ENCODE measurements at places on chromosomes 12 and 14.

GRCh38 chr12:96078231-96079135 is 43.1 kb upstream of the LTA4H start:
- DNase-seq = no peak

DNA sequence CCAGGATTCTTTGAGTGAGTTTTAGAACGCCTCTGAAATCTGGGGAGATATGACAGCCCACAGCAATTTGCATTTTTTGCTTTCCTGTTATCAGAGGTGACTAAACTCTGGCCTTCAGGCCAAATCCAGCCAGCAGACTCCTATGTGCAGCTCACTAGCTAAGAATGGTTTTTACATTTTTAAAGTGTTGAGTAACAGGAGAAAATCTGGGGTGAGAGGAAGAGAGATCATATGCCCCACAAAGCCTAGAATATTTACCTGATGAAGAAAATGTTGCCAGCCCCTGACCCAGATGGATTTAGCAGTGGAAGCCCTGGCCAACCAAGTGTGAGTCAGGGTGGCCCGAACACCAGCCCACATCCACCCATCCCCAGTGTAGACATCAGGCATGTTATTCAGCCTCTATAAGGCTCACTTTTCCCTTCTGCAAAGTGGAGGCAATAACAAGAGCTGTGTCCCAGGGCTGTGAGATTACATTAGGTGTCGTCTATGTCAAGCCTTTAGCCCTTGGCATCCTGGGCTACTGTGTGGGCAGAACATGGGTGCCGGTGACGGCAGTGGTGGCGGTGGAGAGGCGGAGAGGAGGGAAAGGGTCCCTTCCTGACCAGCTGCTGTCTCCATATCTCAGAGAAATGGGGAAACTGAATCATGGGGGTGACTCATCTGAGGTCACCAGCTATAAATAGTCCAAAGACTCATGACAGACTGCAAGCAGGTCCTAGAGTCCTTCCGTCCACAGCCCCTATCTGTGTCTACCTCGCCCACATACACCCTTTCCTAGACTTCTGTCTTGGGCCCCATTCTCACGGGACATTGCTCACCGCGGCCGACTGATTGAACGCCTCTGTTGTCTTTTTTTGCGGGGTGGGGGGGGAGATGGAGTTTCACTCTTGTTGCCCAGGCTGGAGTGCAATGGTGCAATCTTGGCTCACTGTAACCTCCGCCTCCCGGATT is 32.6 kb upstream of the CD9 start:
- peak; percentile 50 for DNase-seq

GRCh38 chr12:23424685-23425084 is 524.8 kb downstream of the SOX5 start:
- no peak for DNase-seq

- DNase-seq = no peak
Measured at GRCh38 chr12:64097366-64098105, 124.6 kb downstream of the KICS2 start.

- peak; percentile 25 for DNase-seq
Measured at GRCh38 chr14:53306267-53306721, 153.2 kb upstream of the DDHD1 start.

GRCh38 chr14:103641161-103641560 is 12.2 kb downstream of the KLC1 start:
- no peak for DNase-seq

- no peak for DNase-seq
Measured at GRCh38 chr12:108858311-108859074, 1.1 kb upstream of the SSH1 start.

- no peak for DNase-seq
Measured at GRCh38 chr12:100798286-100799160, 3.9 kb downstream of the ANO4 start.

DNA sequence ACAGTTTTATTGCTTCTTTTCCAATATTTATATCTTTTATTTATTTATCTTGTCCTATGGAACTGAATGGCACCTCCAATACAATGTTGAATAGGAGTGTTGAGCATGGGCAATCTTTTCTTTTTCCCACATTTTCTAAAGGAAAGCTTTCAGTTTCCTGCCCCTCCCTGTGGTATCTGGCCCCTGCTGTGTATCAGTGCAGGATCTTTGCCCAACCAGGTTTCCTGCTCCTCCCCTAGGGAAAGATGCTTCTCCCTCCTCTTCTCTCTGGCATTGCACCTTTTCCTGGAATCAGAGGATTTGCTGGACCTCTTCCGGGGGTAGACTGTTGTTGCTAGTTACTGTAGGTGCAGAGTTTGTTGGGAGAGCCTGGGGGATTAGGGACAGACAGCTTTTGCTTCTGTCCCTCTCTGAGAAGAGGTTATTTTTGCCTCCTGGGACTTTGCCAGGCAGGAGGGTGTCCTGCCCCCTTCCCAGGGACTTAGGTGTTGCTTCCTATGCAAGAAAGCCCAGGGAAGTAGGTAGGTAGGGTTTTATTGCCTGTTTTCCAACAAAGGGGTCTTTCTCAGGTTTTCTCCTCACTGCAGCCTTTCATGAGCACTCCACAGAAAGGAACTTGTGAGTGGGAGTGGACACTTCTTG is 67.6 kb downstream of the POLR3B start:
- no peak for DNase-seq

DNA sequence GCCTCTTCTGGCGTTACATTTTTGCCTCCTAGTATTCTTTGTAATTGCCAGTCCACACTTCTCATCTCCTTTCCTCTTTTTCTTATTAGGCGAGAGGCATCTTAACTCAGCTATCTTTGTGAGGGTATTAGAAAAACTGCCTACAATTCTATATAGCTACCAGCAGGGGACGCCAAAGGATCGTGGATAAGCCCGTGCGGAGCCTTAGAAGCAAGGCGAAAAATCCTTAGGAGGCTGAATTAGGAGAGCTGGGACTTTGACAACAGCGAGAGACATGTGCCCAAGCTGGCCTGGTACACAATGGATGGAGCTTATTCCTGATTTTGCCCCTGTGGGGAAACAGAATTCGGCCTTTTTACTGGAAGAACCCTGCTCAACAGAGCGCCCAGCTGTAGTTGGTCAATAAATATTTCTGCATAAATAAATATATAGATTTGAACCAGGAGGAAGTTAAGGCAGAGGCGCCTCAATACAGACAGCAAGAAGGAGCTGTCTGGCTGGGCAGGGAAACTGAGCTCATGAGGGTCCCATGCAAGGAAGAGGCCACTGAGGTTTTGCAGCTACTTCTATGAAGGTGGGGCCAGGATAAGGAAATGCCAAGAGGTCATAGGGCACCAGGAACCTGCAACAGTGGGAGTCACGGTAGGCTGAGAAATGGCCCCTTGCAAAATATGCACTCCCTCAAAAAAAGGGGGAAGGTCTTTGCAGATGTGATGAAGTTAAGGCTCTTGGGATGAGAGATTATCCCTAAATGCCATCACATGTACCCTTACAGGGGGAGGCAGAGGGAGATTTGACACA is 14.6 kb upstream of the RBM19 start:
- no peak for DNase-seq

- DNase-seq = peak; percentile 22
Measured at GRCh38 chr14:73712540-73713180, 1.5 kb downstream of the PNMA1 start.

- no peak for DNase-seq
Measured at GRCh38 chr14:88078525-88078924, 73.6 kb downstream of the GPR65 start.

DNA sequence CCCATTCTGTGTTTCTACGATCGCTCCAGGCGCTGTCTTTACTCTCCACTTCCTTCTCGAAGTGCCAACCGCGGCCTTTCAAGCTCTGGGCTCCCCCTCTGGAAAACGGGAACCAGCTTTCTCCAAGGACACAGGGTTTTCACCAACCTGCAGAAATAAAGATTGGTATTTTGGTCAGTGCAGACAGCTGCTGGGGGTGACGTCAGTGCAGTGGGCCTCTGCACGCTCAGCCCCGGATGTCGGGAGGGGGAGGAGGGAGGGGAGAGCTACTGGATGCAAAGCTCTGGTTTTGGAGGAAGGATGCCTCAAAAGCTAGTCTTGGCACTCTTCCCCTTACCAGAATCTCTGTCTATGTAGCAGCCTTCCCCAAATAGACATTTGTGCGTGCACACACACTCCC is 19.9 kb downstream of the HRK start:
- DNase-seq = no peak

GRCh38 chr12:103779410-103780092 is 61.5 kb downstream of the NT5DC3 start:
- DNase-seq = no peak

DNA sequence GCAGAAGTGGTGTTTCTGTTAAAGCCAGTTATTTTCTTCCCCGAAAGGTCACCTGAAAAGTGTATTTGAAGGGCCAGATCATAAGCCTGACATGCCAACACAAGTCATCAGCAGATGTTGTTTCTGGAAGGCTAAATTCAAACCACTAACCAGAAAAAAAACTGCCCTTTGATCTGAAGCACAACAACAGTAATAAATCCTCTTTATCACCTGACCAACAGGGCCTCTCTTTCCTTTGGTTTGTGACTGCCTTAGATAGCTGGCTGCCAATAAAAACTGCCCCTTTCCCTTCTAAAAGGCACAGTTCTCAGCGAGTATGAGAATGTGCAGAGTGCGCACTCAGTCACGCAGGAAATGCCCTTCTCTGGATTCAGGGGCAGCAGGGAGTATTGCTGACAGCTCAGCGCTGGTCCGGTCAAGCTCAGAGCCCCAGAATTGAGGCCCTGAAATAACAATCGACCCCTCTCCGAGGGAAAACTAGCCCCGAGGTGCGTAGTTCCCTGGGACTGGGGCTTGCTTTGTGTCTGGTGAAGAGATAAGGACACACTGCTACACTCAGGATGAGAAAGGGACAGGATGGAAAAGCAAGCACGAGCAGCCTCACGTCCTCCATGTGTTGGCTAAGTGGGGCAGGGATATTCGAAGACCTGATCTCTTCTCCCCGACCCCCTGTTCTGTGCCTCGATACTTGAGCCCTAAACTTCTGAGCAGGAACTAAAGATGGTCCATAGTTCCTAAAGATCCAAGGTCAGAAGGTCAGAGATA is 184.2 kb upstream of the GZMB start:
- no peak for DNase-seq

GRCh38 chr12:38892976-38893375 is 12.4 kb downstream of the CPNE8 start:
- DNase-seq = no peak

GRCh38 chr14:102180248-102180998 is 40.7 kb downstream of the WDR20 start:
- no peak for DNase-seq

DNA sequence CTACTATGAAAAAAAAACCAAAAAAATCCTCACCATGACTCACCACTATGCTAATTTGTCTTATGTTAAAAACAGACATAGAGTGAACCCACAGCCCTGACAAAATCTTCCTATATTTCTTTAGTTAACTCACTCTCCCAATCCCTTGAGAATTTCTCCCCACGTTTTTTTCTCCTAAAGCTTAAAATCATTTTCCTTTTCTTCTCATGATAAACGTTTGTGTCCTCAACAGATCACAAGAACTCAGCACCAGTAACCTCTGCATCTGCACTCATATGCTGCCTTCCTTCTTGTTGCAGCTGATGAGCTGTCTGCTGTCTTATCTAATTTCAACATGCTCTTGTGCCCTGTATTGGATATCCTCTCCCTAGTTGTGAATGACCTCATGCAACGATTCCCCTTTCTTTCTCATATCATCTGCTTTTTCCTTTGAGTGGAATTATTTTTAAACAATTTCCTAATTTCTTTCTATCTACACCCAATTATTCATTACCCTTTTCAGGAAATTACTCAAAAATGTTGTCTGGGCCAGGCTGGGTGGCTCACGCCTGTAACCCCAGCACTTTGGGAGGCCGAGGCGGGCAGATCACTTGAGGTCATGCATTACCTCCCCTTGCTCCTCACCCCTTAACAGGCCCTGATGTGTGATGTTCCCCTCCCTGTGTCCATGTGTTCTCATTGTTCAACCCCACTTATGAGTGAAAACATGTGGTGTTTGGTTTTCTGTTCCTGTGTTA is 427.5 kb upstream of the MGAT4C start:
- no peak for DNase-seq

DNA sequence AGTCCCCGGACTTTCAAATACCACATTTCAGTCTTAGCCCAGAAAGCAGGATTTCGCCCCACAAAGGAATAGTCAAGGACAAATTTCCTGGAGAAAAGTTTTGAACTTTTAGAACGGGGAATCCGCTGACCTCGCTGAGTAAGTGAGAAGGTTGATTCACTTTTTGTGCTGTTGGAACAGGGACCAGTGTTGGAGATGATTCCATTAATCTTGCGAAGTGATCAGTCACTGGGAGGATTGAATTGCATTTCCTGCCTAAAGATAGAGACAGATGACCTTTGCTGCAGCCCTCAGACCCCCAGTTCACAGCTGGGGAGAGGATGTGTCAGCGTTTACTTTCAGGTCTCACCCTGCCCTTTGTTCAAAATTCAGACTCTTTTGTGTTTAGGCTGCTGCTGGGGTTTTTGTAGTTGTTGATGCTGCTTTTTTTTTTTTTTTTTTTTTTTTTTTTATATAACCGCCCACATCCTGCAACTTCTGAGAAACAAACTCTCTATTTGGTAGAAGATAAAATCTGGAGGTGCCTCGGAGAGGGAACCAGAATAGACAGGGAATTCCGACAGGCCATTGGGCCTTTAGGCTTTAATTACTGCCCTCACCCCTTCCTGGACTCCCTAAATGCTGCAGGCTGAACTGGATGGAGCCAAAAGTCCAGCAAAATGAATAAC is 9.8 kb upstream of the KDM2B start:
- DNase-seq = no peak

- no peak for DNase-seq
Measured at GRCh38 chr12:38515912-38516311, 199.3 kb downstream of the ALG10B start.

DNA sequence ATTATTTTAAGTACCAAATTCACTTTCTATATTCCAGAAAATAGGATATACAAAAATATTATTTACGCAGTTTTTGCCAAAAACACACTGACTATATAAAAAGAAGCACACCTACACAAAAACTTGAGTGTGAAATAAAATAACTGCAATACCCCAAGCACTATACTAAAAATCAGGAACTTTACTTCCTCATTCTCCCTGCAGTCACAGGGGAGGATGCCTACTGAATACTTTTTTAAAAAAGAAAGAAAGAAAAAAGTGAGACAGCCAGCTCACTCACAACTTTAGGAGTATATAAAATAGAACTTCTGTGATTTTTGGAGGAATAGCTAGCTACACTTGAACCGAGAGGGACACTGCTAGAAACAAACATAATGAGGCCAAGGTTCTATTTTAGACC is 12.2 kb downstream of the RPS6KA5 start:
- DNase-seq = no peak

GRCh38 chr12:107552263-107552662 is 133.3 kb upstream of the PWP1 start:
- DNase-seq = no peak

- DNase-seq = no peak
Measured at GRCh38 chr12:4985820-4986219, 57.9 kb upstream of the KCNA5 start.

GRCh38 chr14:81187832-81188522 is 32.8 kb downstream of the GTF2A1 start:
- no peak for DNase-seq

- no peak for DNase-seq
Measured at GRCh38 chr12:74747305-74747704, 209.7 kb downstream of the ATXN7L3B start.

GRCh38 chr12:5586201-5586600 is 154.3 kb downstream of the NTF3 start:
- no peak for DNase-seq

Measured in activated CD4-positive, alpha-beta T cell treated with anti-CD3 and anti-CD28 coated beads for 24 hours (primary cell).